ENCODE measurements at places on chromosomes 7 and 10. TPM values are rescaled to one million over a fixed set of nuclear protein-coding genes. Genes with fewer than 3 reads are reported as not detected.

DNA sequence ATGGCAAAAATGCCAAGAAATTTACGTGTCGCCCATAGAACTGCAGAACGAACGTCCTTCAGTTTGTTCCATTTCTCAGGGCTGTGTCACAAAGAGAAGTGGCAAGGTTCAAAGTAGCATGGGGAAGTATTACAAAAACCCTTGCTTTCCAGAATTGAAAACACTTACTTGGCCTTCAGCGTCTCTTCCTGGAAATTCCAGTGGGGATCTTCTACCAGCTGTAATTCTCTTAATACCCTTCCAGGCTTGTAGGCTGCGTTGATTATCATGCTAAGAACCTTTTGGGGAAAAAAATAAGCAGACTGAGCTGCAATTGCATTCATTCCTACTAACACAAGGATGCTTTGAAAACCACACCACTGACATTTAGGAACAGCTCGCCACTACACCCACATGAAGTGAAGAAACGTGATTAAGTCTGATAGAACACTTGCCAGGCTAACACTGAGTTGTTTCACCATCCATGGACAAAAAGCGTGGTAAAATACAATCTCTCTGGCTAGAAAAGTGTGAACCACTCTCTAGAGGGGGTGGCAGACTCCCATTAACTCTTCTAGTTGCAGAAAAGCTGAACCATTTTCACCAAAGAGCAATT is 222.3 kb downstream of the SFMBT2 start:
- peaks cover 4% of the 10 kb centered on the region for H3K4me1 ChIP-seq
- H3K27ac ChIP-seq: no peak overlapping the region
- H3K36me3 ChIP-seq: no peaks in the 10 kb centered on the region
- H3K27me3 ChIP-seq: no peaks in the 10 kb centered on the region
- no peak for DNase-seq
- no peak overlapping the region for H3K4me3 ChIP-seq

- H3K36me3 ChIP-seq: peaks cover 9% of the 10 kb centered on the region
- no peaks in the 10 kb centered on the region for H3K4me1 ChIP-seq
- DNase-seq: peak; percentile 75
- no peak overlapping the region for H3K4me3 ChIP-seq
- no peaks in the 10 kb centered on the region for H3K27me3 ChIP-seq
These were observed 109.6 kb downstream of the WNT2 start for GRCh38 chr7:117212969-117213877.

DNA sequence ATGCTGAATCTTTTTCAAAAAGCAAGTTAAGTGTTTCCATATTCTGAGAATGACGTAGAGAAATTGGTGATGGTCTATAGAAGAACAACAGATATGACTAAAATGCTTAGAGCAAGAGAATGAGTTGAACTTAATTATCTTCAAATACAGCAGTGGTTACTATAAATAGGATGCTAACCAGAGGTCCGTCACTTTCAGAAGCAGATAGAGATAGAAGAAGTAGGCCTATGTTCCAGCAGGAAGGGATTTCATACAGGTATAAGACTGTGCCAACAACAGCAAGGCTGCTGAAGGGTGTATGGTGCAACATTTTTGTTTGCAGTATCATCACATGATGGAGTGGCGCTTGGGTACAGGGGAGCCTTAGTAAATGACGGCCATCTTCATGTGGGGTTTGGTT is 68.6 kb downstream of the HBP1 start:
- no peak overlapping the region for H3K27ac ChIP-seq
- H3K4me1 ChIP-seq: no peaks in the 10 kb centered on the region
- H3K4me3 ChIP-seq: no peak overlapping the region

SUN3 gene
- not detected for total RNA-seq

ARF5 gene
- total RNA-seq: 52.8 TPM

LAMB4 gene
- total RNA-seq: 4.3 TPM
